CD4-positive, CD25-positive, alpha-beta regulatory T cell (primary cell): ENCODE measurements at places on chromosomes 6 and 20. TPM values are rescaled to one million over a fixed set of nuclear protein-coding genes. Genes with fewer than 3 reads are reported as not detected.

The COL11A2 gene
- 0.89 TPM for total RNA-seq

The CST5 gene
- total RNA-seq: not detected

The GFOD1 gene
- 1.8 TPM for total RNA-seq

The CNBD2 gene
- total RNA-seq: 24.8 TPM

The ARFGEF3 gene
- not detected for total RNA-seq

The FERMT1 gene
- not detected for total RNA-seq

The CDKAL1 gene
- 28.3 TPM for total RNA-seq

The POPDC3 gene
- not detected for total RNA-seq

The SS18L1 gene
- total RNA-seq: 21.0 TPM

The SDHAF4 gene
- total RNA-seq: 7.0 TPM

The MLIP gene
- not detected for total RNA-seq

The MUC22 gene
- not detected for total RNA-seq

The IP6K3 gene
- total RNA-seq: not detected

The RFX6 gene
- not detected for total RNA-seq

The LY6G6F gene
- 1.5 TPM for total RNA-seq

The TFAP2D gene
- total RNA-seq: not detected
